ENCODE measurements at places on chromosomes 11 and 22. TPM values are rescaled to one million over a fixed set of nuclear protein-coding genes. Genes with fewer than 3 reads are reported as not detected.

GRCh38 chr22:23110190-23110921 lies 31.4 kb downstream of the RSPH14 start:
- DNase-seq, result no peak

TRPM5 gene
- polyA plus RNA-seq, result not detected

DNA sequence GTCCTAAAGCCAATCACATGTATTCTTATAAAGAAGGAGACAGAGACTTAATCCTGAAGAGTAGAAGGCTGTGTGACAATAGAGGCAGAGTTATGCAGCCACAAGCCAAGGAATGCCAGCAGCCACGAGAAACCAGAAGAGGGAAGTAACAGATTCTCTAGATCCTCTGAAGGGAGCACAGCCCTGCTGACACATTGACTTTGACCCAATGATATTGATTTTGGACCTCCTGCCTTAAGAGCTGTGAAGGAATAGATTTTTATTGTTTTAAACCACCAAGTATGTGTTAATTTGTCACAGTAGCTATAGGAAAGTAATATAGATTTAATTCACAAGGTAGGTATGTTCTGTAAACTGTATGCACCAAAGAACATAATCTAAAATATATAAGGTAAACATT lies 103.6 kb downstream of the TTC17 start:
- DNase-seq, result no peak

GRCh38 chr11:105230586-105230985 lies 91.0 kb upstream of the CARD18 start:
- no peak for DNase-seq

PRODH gene
- polyA plus RNA-seq, result not detected

- no peak for DNase-seq
Observed at GRCh38 chr11:72009156-72009555, 10.4 kb downstream of the IL18BP start.

DNA sequence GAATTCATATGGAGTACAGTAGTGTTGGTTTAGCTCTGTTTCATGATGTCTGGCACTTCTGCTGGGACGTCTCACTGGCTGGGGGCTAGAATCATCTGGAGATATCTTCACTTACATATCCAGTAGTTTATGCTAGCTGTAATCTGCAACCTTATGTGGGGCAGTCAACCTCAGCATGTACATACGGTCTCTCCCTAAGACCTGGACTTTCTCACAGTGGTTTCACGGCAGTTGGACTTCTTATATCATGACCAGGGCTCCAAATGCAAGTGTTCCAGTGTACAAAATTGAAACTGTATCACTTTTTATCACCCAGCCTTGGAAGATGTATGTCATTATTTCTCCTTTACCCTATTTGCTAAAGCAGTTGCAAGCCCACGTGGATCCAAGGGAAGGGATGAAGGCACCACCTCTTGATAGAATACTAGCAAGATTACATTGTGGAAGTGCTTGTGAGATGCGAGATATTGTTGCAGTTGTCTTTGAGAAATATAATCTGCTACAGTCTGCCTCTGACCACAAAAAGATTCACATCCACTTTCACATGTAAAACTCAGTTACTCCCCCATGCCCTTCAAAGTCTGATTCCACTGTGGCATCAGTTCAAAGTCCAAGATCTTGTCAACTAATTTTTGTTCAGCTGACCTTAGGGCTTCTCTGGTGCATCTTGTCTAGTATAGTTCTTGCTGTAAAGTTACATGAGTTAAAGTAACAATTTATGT lies 316.6 kb upstream of the NCAM1 start:
- no peak for DNase-seq

DNA sequence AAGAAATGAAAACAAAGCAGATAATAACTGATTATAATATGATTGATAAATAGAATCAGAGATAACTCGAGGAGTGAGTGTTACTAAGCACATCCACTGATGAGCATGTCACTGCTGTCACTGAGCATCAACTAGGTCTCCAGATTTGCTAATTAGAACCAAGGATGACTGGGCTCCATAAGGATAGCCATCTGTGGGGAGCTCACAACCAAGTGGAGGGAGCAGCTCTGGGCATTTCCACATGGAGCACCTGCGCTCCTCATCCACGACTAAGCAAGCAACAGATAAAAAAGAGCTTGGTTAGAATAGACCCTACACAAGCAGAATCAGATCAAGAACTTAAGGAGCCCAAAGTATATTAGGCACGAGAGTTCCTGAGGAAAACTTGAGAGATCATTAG lies 396.0 kb upstream of the B3GAT1 start:
- no peak for DNase-seq

DNA sequence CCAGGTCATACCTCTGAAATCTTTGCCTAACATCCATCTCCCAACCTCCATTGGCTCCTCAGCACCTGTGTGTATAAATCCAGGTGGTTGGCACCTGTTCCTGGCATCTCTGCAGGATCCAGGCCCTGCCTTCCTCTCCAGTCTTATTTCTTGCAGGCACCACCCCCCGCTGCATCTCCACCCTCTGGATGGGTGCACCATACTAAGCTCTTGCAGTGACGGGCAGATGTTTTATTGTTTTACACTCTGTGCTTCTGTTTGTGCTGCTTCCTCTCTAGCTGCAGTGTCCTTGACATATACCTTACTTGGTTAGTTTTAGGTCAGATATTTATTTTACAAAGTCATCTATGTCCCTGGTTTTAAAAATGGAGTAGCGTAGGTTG lies 102.6 kb downstream of the TBC1D22A start:
- DNase-seq, result no peak

DNA sequence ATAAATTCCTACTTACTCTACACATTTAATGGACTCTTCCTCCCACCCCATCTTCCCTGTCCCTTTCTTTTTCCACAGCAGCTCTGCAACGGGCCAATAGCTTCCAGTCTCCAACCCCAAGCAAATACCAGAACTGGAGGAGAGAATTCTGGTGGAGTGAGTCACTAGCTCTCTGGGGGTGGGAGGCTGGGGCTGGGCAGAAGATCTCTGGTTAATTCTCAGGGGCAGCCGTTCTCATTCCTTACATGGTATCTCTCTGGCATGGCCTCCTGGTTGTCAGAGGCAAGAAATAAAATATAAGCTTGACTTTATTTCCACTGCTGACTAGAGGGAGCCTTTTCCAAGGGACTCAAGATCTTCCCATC lies 90.4 kb upstream of the PARVA start:
- DNase-seq, result peak; percentile 92

PLAAT4 gene
- polyA plus RNA-seq, result 4.7 TPM

CSNK2A3 gene
- polyA plus RNA-seq, result 5.2 TPM

GRCh38 chr11:74676596-74676995 lies 54.6 kb downstream of the CHRDL2 start:
- no peak for DNase-seq
